ENCODE measurements at places on chromosomes 12 and 14.

- no peak for DNase-seq
These were observed 19.8 kb upstream of the SMUG1 start for GRCh38 chr12:54208591-54208990.

GRCh38 chr14:105806568-105806967 lies 280.2 kb downstream of the TMEM121 start:
- no peak for DNase-seq

DNA sequence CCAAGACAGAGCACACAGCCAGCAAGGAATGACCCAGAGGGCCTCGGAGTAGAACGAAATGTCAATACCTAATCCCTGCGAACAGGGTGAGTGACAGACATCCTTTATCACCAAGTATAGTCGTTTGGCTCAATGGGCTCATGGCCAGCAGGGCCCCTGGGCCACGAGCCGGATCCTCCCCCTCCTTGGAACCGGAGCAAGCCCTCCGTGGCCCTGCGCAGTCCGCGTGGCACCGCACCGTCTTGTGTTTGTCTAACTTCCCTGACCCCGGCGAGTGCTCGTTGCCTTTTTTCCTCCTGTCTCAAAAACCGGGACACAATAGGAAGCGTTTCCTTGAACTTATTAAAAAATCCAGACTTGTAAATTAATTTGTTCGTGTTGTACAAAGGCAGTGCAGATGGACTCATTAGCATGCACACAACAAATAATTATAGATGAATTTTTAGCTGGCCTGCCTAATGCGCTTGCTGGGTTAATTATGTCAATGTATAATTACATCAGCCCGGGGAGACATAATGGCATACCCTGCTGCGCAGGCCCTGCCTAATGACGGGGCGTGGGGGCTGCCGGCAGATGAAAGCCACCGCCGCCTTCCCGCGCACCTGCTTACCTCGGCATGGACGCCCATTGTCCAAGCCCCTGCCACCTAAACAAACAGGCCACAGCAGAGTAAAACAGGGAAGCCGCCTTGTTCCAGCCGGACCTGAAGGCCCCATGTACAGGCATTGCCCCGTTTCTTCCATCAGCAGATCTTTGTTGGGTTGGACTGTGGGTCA lies 81.6 kb downstream of the PHETA1 start:
- no peak for DNase-seq

GRCh38 chr12:30794591-30795409 lies 40.0 kb upstream of the CAPRIN2 start:
- peak; percentile 89 for DNase-seq

- DNase-seq = peak; percentile 80
These were observed 14.1 kb downstream of the DRAM1 start for GRCh38 chr12:101891462-101891971.

DNA sequence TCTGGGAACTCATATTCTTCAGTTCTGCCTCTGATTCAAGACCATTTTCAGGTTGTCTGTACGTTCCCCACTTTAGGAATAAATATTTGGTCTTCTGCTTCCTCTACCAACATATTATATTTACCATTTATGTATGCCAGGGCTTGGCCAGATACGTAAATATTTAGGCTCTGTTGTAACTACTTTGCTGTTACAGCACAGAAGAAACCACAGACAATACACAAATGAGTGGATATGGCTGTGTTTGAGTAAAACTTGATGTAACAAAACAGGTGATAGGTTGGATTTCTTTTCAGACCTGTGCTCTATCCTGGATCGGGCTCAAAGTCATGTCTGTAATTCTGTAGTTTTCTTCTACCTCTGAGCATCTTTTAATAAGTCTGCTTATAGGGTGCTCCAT lies 37.5 kb downstream of the RAP1B start:
- no peak for DNase-seq

DNA sequence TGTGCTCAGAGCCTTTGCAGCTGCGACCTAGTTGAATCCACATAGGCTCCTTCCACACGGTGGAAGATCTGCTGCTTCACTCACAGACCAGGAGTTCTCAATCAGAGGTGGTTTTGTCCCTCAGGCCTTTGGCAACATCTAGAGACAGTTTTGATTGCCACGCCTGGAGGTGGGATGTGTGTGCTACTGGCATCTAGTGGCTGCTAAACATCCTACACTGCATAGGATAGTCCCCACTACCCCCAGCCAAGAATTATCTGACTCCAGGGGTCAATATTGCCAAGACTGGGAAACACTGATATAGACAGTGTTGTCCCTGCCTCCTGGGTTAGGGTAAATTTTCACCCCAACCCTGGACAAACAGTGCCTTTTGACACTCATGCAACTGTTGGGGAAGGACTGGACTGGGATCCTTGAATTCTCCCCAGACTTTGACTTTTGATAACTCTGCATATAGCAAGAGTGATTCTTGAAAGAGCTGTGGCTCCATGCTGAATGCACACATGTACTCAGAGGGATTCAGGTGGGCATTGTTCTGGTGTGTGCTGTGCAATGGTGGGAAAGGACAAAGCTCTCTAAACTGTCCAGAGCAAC lies 39.8 kb downstream of the BAZ2A start:
- no peak for DNase-seq

DNA sequence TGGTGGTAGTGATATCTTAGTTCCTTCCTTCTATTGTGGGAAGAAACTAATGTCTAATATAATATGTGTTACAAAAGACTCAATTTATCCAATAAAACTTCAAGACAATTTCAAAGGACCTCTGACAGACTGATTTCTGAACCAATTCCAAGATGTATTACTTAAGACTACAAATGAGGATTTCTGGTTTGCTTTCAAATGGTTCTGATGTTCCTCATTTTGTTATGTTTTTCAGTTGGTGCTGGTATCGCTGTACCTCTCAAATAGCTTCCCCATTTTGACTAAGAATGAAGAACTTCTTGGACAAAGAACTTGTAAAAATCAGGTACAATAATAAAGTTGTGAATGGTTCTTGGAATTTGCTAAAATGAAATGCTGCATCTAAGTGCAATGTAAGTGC lies 19.4 kb upstream of the MBIP start:
- DNase-seq = no peak

- DNase-seq = no peak
These were observed 26.4 kb downstream of the TESPA1 start for GRCh38 chr12:54958048-54958658.

DNA sequence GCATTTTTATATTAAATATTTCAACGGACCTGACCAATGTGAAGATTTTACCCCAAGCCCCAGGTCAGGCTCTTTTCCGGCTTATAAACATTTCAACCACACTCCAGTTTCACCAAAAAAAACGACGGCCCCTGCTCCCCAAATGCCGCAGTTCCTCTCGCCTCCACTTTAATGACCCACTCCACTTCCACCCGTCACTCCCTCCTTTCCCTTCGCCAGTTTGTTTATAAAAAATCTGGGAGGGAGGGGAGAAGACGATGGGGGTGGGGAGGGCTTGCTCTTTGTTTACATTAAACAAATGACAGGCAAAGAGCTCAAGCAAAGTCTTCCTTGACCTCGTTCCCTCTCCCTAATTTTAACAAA lies 5.4 kb downstream of the SIX6 start:
- no peak for DNase-seq

GRCh38 chr12:51820526-51821439 lies 27.7 kb downstream of the FIGNL2 start:
- peak; percentile 49 for DNase-seq

DNA sequence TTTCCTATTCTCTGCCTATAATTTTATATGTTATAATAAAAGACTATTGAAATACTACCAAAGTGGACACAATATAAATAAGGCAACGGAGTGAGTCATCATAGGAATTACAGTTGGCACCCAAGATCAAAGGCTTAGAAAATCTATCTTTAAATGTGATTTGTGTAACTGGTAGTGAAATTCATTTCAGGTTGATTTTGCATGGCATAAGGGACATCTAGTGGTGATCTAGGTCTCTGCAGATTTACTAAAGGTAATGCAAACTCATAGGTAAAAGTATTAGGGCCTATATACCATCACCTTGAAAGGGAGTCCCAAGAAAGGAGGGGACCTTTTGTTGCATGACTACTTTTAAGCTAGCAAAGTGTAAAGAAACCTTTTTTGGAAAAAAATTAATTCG lies 527.2 kb downstream of the NRXN3 start:
- DNase-seq = peak; percentile 2

GRCh38 chr14:104517426-104517825 lies 62.1 kb upstream of the C14orf180 start:
- no peak for DNase-seq

DNA sequence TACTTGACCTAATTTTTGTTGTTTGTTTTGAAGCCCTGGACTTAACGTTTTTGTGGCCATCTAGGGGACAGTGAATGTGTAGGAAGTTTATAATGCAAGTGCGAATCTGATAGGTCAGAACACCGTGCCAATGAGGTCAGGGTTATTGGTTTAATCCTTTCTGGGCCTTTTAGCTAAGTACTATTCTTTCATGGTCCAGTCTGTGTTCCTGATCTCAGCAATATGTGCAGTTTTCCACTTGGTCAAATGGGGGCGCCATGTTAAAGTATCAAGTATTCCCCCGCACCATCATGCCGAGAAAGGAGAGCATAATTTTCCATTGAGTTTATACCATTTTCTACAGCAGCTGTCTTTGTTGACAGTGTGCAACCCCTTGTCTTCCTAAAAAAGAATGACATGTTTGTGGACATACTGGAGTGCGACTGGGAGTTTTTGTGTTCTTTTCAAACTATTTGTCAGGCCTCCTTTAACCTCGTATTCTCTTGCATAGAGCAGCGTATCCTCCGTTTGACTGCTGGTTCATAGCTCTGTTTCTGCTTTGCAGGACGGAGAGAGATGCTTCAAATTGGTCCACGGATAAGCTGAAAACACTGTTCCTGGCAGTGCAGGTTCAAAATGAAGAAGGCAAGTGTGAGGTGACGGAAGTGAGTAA lies 1.3 kb downstream of the AHSA1 start:
- DNase-seq = peak; percentile 36

GRCh38 chr14:68510201-68511128 lies 282.4 kb downstream of the ZFP36L1 start:
- DNase-seq = peak; percentile 32

- DNase-seq = no peak
These were observed 146.1 kb downstream of the KITLG start for GRCh38 chr12:88433997-88434703.

- no peak for DNase-seq
These were observed 554.4 kb upstream of the TMEM132C start for GRCh38 chr12:127712561-127712960.

DNA sequence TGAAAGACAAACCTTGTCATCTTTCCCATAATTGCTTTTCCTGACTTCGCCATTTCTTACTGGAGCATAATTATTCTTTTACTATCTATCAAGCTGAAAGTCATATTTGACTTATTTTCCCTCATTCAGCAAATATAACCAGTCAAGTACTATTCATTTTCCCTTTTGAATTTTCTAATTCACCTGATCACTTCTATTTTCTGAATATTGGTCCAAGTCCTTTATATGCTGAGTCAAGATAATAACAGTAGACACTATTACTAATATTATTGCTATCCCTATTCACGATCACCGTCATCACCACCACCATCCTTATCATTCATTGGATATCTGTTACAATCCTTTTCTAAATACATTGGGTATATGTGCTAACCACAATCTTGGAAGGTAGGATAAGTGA lies 728.0 kb downstream of the NOVA1 start:
- no peak for DNase-seq

Measured in SJSA1 (cell line).